ENCODE measurements at places on chromosomes 13 and 19. TPM values are rescaled to one million over a fixed set of nuclear protein-coding genes. Genes with fewer than 3 reads are reported as not detected.

The EHD2 gene
- 1.4 TPM for total RNA-seq

- no peaks in the 10 kb centered on the region for H3K27me3 ChIP-seq
- DNase-seq, result no peak
- peaks cover 3% of the 10 kb centered on the region for H3K36me3 ChIP-seq
- H3K27ac ChIP-seq, result no peak overlapping the region
These were observed 38.0 kb downstream of the GAS6 start for GRCh38 chr13:113825841-113826240.

DNA sequence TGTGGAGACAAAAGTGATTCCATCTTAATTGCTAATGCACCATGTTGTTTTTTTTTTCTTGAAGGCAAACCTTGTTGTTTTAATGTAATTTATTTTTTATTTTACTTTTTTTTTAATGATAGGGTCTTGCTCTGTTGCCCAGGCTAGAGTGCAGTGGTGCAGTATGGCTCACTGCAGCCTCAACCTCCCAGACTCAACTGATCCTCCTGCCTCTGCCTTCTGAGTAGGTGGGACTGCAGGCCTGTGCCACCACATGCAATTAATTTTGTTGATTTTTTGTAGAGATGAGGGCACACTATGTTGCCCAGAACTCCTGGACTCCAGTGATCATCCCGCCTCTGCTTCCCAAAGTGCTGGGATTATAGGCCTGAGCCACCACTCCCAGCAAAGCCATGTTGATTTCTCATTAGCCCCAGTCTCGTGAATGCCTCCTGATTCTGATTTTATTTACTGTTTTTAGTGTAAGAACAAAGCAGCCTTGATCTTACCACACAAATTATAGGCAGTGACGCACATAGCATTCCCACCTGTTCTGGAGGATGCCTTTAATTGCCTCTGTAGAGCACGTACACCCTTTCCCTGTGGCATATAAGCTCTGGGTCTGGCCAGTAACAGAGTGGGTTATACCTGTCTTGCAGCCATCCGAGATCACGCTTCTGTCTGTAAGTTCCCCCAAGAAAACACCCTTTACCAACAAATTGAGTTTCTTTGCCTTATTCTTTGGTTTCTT lies 150.4 kb downstream of the GGACT start:
- H3K27ac ChIP-seq, result no peak overlapping the region
- no peak for DNase-seq
- no peaks in the 10 kb centered on the region for H3K27me3 ChIP-seq
- no peak overlapping the region for H3K4me3 ChIP-seq
- H3K36me3 ChIP-seq, result peaks cover 2% of the 10 kb centered on the region

The LRRC4B gene
- total RNA-seq, result 0.18 TPM

The CASP14 gene
- total RNA-seq, result not detected

DNA sequence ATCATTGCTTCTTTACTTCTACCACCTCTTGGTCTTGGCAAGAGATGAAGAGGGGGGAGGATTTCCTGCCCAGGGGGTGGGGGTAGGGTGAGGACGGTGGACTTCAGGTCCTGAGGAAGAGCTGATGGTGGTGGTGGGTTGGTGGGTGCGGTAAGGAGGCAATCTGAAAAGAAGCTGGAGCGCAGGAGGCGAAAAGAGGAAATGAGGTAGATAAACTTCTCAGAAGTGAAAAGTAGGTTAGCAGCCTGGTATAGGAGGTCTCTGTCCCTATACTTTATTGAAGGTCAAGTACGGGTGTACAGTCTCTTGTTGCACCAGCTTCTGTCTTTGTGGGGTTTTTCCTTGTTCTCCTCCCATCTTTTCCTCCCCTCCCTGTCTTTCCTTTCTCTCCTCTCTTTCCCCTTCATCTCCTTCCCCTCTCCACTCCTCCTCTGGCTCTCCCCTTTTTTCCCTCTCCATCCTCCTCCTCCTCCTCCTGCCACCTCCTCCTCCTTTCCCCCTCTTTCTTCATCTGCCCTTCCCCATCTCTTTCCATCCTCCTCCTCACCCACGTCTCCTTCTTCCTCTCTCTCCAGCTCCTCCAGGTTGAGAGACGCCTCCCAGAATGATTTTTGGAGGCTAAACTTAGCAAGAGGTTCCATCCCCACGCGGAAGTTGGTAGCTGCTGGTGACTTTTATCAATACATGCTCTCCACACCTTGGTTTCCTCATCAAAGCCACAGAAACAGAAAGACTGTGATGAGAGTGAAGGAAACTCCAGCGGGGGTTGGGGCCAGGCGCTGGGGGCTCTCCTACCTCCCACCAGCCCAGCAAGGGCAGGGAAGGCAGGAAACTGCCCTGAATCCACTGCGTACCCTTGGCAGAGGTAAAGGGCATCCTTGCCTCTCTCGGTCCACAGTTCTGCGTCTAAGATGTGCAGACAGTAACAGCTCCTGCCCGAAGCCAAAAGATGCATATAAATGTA lies 15.3 kb downstream of the TNFSF14 start:
- no peaks in the 10 kb centered on the region for H3K27me3 ChIP-seq
- H3K36me3 ChIP-seq, result peaks cover 26% of the 10 kb centered on the region
- DNase-seq, result peak; percentile 52
- H3K4me3 ChIP-seq, result peak overlapping the region; percentile 76
- H3K4me1 ChIP-seq, result peaks cover 63% of the 10 kb centered on the region
- peak overlapping the region; percentile 99 for H3K27ac ChIP-seq

The SUGP1 gene
- total RNA-seq, result 73.4 TPM

GRCh38 chr13:41588899-41589298 lies 131.5 kb downstream of the RGCC start:
- peak overlapping the region; percentile 35 for H3K27ac ChIP-seq
- DNase-seq, result no peak
- peaks cover 26% of the 10 kb centered on the region for H3K36me3 ChIP-seq
- peaks cover 5% of the 10 kb centered on the region for H3K4me1 ChIP-seq
- no peak overlapping the region for H3K4me3 ChIP-seq
- H3K27me3 ChIP-seq, result no peaks in the 10 kb centered on the region

GRCh38 chr13:73250061-73250460 lies 191.3 kb downstream of the KLF5 start:
- H3K27me3 ChIP-seq, result peaks cover 33% of the 10 kb centered on the region
- no peaks in the 10 kb centered on the region for H3K36me3 ChIP-seq
- no peak overlapping the region for H3K27ac ChIP-seq
- H3K4me1 ChIP-seq, result peaks cover 2% of the 10 kb centered on the region

DNA sequence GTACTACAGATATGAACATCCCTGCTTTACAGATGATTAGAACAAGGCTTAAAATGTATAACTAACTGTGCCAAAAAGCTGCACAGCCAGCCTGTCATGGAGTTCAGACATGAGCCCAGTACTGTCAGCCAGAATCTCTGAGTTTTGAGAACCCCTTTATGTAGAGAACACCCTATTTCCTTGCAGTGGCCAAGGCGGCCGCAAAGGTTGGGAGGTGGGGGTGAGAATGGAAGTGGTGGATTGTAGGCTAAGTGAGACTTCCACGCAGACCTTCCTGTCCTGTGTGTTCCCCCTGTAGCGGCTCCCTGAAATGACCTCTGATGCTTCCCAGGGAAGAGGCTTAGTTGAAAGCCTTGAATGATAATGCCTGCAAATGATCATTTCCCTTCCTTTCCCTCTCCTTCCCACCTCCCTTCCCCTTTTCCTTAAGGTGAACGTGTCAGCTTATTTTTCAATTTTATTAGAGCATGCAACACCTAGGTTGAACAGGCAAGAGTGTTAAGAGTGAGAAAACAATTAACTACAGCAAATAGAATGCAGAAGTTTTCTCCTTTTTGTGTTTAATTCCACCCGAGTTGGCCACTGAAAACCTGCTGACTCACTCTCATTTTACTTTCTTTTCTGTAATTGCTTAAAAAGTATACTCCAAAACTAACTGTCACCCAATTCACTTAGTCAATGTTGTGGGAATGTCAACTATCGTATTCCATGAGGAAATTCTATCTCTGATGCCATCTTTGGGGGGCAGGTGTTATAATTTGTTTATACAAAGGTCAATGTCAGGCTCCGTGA lies 167.0 kb upstream of the EDNRB start:
- H3K27ac ChIP-seq, result no peak overlapping the region
- no peaks in the 10 kb centered on the region for H3K36me3 ChIP-seq
- DNase-seq, result no peak
- H3K4me1 ChIP-seq, result no peaks in the 10 kb centered on the region
- no peak overlapping the region for H3K4me3 ChIP-seq
- peaks cover 2% of the 10 kb centered on the region for H3K27me3 ChIP-seq

DNA sequence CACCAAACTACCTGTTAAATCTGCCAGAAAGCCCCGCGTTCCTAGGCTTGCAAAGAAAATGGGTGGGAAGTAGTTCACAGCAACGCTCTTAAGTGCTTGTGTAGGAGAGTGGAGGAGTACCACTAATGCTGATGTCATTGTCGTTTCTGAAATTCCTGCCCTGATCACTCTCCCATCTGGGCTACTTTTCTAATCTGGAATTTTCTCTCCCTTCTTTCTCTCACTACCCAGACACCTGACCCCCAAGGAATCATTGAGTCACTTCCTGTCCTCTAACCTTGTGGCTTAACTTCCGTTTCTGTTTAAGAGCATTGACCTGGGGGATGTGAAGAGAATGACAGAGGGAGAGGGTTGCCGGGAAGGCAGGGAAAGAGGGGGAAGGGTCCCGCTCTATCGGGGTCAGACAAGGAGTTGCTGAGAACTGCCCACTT lies 98.7 kb downstream of the STARD13 start:
- H3K4me1 ChIP-seq, result peaks cover 26% of the 10 kb centered on the region
- peaks cover 2% of the 10 kb centered on the region for H3K27me3 ChIP-seq
- H3K4me3 ChIP-seq, result no peak overlapping the region
- DNase-seq, result no peak
- peak overlapping the region; percentile 78 for H3K27ac ChIP-seq
- H3K36me3 ChIP-seq, result peaks cover 6% of the 10 kb centered on the region

The FXYD5 gene
- 271 TPM for total RNA-seq

GRCh38 chr13:113532156-113532806 lies 41.8 kb upstream of the DCUN1D2 start:
- no peak overlapping the region for H3K27ac ChIP-seq
- H3K4me1 ChIP-seq, result no peaks in the 10 kb centered on the region
- peaks cover 3% of the 10 kb centered on the region for H3K36me3 ChIP-seq
- H3K4me3 ChIP-seq, result no peak overlapping the region
- H3K27me3 ChIP-seq, result no peaks in the 10 kb centered on the region

DNA sequence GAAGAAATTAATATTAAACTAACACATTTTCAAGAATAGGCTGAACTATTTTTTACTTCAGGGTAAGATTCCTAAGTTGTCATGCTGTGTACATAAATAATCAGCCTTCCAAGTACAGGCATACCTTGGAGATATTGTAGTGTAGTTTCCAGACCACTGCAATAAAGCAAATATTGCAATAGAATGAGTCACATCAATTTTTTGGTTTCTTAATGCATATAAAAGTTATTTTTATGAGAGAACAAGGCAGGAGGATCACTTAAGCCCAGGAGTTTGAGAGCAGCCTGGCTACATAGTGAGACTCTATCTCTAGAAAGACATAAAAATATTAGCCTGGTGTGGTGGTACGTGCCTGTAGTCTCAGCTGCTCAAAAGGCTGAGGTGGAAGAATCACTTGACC lies 511.5 kb downstream of the UQCRFS1 start:
- no peak overlapping the region for H3K4me3 ChIP-seq
- no peak for DNase-seq
- no peaks in the 10 kb centered on the region for H3K36me3 ChIP-seq
- H3K27me3 ChIP-seq, result no peaks in the 10 kb centered on the region
- H3K4me1 ChIP-seq, result peaks cover 3% of the 10 kb centered on the region

The STAP2 gene
- 15.4 TPM for total RNA-seq

The MCF2L gene
- 0.23 TPM for total RNA-seq

The ADM5 gene
- total RNA-seq, result 7.2 TPM

GRCh38 chr13:100658363-100658762 lies 16.2 kb downstream of the TMTC4 start:
- peak overlapping the region; percentile 50 for H3K4me3 ChIP-seq
- peaks cover 61% of the 10 kb centered on the region for H3K36me3 ChIP-seq
- H3K4me1 ChIP-seq, result peaks cover 22% of the 10 kb centered on the region
- no peaks in the 10 kb centered on the region for H3K27me3 ChIP-seq
- no peak for DNase-seq

The PHF11 gene
- total RNA-seq, result 47.9 TPM

DNA sequence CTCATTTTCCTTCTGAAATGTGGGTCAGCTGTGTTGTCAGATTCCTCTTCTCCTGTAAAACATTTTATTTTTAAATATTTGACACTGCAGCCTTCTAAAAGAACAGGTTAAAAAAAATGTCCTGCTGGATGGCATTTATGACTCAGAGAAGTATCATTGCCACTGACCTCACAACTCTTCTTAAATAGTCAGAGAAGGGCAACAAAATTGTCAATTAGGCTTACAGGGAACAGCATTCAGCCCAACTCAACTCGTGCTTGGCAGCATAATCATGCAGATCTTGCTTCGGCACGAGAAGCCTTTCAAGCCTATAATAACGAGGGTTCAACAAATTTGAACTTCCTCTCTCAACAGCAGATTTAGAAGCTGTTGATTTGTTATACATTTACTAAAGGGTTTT lies 296.7 kb upstream of the DACH1 start:
- DNase-seq, result no peak
- no peaks in the 10 kb centered on the region for H3K4me1 ChIP-seq
- H3K27me3 ChIP-seq, result no peaks in the 10 kb centered on the region
- H3K27ac ChIP-seq, result no peak overlapping the region
- no peak overlapping the region for H3K4me3 ChIP-seq

DNA sequence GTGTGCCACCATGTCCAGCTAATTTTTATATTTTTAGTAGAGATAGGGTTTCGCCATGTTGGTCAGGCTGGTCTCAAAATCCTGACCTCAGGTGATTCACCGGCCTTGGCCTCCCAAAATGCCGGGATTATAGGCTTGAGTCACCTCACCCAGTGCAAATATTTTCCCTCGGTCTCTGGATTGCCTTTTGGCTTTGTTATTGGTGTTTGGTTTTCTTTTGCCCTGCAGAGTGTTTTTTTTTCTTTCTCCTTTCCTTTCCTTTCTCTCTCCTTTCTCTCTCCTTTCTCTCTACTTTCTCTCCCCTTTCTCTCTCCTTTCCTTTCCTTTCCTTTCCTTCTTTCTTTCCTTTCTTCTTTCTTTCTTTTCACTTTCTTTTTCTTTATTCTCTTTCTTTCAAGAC lies 33.2 kb downstream of the KDM4B start:
- peaks cover 13% of the 10 kb centered on the region for H3K36me3 ChIP-seq
- H3K27ac ChIP-seq, result no peak overlapping the region
- no peak overlapping the region for H3K4me3 ChIP-seq
- DNase-seq, result no peak
- H3K4me1 ChIP-seq, result peaks cover under 1% of the 10 kb centered on the region
- no peaks in the 10 kb centered on the region for H3K27me3 ChIP-seq

DNA sequence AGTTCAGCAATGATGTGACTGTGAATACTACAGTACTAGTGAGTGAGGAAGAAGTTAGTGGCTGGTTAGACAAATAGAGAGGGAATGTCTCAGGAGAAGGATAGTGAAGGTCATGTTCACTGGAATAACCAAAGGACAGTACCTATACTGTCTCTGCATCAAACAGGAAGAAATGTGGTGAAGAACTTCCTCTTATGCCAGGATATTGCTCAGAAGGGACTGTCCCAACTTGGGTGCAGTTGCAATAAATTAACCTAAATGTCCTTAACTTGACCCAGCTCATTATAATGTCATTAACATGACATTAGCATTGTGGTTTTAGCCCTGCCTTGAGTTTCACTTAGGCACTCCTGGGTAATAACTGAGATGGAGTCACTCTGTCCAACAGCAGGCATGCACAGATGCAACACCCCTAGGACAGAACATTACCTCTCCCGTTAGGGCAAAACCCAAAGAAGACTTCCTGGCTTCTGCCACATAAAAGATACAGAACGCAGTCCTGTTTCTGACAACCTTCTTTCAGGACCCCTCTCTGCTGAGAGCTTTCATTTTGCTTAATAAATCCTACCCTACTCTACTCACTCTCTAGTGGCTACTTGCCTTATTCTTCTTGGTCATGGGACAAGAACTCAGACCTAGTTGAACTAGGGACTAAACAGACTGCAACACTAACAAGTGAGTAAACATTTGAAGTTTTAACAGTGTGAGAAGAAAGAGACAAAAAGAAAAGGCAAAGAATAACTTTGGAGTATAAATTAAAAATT lies 1591.6 kb upstream of the MIR17HG start:
- H3K4me1 ChIP-seq, result no peaks in the 10 kb centered on the region
- H3K4me3 ChIP-seq, result no peak overlapping the region
- no peaks in the 10 kb centered on the region for H3K36me3 ChIP-seq
- H3K27ac ChIP-seq, result no peak overlapping the region
- H3K27me3 ChIP-seq, result no peaks in the 10 kb centered on the region
